Esophagus muscularis mucosa (tissue), 4 donors: ENCODE measurements at places on chromosomes 12 and 14. TPM values are rescaled to one million over a fixed set of nuclear protein-coding genes. Genes with fewer than 3 reads are reported as not detected.

DNA sequence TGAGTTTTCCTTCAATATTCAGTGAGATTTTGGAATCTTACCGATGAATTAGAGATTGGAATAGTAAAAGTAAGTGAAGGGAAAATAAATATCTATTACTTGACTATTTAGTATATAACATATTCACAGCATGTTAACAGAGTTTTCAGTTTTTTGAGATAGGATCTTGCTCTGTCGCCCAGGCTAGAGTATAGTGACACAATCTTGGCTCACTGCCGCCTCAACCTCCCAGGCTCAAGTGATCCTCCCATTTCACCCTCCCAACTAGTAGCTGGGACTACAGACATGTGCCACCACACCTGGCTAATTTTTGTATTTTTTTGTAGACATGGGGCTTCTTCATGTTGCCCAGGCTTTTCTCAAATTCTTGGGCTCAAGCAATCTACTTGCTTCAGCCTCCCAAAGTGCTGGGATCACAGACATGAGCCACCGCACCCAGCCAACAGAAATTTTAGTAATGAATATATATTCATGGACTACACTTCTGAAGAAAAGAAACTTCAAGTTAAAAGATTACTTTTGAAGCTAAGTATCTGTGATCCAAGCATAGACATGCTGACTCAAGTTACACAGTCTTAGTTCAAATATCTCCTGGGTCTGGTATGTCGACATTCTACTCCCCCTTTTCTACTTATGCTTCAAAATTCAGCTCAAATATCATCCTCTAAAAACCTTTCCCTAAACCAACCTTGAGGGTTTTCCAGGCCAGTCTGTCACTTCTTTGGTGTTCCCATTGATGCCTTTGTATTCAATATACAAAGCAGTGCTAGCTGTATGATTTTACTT lies 13.8 kb downstream of the UBE2N start:
- H3K27ac ChIP-seq: peak overlapping the region; percentile 11
- no peak for DNase-seq
- H3K4me3 ChIP-seq: no peak overlapping the region
- H3K4me1 ChIP-seq: peaks cover 85% of the 10 kb centered on the region
- H3K36me3 ChIP-seq: no peaks in the 10 kb centered on the region

- no peak overlapping the region for H3K4me3 ChIP-seq
- H3K36me3 ChIP-seq: no peaks in the 10 kb centered on the region
- no peak for DNase-seq
- no peaks in the 10 kb centered on the region for H3K4me1 ChIP-seq
Observed at GRCh38 chr12:91923864-91924263, 221.8 kb downstream of the BTG1 start.

DNA sequence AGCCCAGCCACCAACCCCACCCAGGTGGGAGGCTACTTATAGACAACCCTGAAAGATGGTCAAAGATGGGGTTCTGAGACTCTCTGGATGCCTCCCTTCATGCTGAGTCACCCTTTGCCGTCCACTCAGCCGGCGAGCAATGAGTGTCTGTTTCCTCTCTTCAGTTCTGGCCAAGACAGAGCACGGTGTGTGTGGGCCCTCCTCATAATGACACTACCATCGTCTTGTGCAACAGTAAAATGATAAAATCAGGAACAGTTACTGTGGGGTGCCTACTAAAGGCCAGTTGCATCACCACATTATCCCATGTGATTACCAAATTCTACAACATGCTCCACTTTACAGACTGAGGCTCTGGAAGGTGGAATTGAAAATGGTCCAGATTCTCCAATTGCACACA lies 7.0 kb upstream of the BDKRB1 start:
- no peak overlapping the region for H3K27ac ChIP-seq
- peaks cover 23% of the 10 kb centered on the region for H3K4me1 ChIP-seq
- H3K27me3 ChIP-seq: no peaks in the 10 kb centered on the region
- no peak overlapping the region for H3K4me3 ChIP-seq
- no peaks in the 10 kb centered on the region for H3K36me3 ChIP-seq
- no peak for DNase-seq

The FAM222A gene
- 3.2 TPM for total RNA-seq

The OLR1 gene
- total RNA-seq: 0.40 TPM

The ARMH4 gene
- 5.0 TPM for total RNA-seq
